ENCODE measurements at places on chromosomes 16 and 17. TPM values are rescaled to one million over a fixed set of nuclear protein-coding genes. Genes with fewer than 3 reads are reported as not detected.

Gene TMEM235
- total RNA-seq: not detected

Gene VPS9D1
- total RNA-seq: 3.1 TPM

Gene SSTR5
- not detected for total RNA-seq

Gene CKLF
- total RNA-seq: 34.4 TPM

Gene HYDIN
- total RNA-seq: 3.7 TPM

Gene KCNJ18
- total RNA-seq: not detected

Gene RNF40
- 50.6 TPM for total RNA-seq

Gene TEDC2
- 2.6 TPM for total RNA-seq

Gene KCNH4
- total RNA-seq: not detected

Gene SMIM22
- not detected for total RNA-seq

Gene CACNG3
- not detected for total RNA-seq

Gene ZFP90
- total RNA-seq: 19.3 TPM

Gene AATK
- 10.4 TPM for total RNA-seq

Gene REXO5
- 5.2 TPM for total RNA-seq

Gene CDT1
- total RNA-seq: 6.3 TPM

Gene PLA2G10
- total RNA-seq: not detected

Gene PLD6
- 4.2 TPM for total RNA-seq

Gene CA7
- not detected for total RNA-seq

Gene SOCS7
- total RNA-seq: 13.0 TPM

Gene LMF1
- total RNA-seq: 6.8 TPM

Gene ZDHHC1
- total RNA-seq: 11.5 TPM
